LoVo (cell line): ENCODE measurements at places on chromosomes 2 and 18.

DNA sequence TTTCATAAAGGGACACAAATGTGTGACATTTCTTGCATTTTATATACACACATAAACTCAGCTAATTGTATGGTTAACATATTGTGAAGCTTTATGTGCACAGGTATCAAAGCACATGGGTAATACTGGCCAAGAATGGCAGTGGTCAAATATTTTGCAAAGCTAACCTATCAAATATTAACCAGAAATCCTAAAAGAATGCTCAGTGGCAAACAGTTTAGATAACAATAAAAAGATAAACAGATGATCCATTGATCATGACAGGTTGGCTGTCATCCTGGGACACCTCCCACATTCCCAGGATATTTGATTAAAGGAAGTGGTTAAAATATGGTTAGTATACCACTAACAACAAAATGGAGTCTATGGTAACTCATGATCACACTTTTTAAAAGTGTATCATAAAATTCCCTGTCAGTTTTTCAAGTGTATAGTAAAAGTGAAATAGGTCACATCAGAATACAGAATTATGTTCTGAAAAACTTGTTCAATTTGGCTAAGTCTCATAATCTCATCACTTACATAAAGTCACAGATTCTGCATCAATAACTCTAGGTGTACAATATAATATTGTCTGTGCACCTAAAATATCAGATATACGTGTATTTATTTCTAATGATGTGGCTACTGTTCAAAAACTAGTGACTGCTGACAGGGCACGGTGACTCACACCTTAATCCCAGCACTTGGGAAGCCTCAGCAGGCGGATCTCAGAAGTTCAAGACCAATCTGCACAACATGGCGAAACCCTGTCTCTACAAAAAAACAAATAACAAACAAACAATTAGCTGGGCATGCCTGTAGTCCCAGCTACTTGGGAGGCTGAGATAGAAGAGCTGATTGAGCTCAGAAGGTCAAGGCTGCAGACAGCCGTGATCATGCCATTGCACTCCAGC lies 48.9 kb downstream of the CDH2 start:
- no peak for DNase-seq

GRCh38 chr2:52821631-52822030 lies 946.0 kb upstream of the CHAC2 start:
- DNase-seq: no peak

GRCh38 chr18:79524181-79525078 lies 128.7 kb downstream of the NFATC1 start:
- DNase-seq: no peak

- DNase-seq: peak; percentile 42
Observed at GRCh38 chr2:191869178-191869577, 22.3 kb upstream of the CAVIN2 start.

DNA sequence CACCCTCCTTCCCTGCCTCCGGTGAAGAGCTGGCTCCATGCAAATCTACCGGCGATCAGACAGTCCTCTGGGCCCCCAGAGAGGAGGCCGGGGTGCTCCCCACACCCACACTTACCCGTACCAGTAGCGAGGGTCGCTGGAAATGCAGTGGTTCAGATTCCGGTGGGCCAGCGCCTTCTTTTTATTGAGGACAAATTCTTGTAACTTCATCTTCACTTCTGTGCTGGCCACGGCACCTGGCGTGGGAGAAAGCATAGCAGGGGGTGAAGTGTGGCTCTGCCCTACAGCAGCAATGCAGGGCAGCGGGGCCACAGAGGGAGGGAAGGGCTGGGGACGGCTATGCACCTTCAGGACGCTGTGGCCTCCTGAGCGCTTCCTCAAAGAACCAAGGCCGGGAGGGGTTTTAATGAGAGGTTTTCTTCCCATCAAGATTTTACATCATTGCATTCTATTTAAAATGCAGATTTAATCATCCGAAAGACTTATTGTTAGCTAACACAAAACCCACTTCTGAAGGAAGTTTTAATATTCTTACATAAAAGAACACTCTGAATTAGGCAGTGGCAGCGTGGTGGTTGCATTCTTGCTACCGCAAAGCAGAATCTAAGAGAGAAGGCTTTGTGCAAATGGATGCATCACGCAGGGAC lies 237.0 kb downstream of the HDAC4 start:
- no peak for DNase-seq

DNA sequence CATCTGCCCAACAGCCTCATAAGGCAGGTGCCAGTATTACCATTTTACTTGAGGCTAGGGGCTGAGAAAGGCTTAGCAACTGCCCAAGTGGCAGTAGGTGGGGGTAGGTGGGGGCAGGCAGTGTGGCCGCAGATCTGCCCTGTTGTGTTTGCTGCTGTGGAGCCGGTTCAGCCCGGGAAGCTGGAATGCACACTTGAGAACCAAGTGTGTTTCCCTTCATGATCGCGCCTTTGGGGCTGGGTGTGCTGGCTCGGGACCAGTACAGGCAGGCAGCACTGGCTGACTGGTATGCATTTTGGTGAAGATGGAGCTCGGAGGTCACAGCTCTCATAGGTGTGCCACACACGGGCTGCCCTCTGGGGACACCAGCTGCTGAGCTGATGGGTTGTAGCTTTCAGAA lies 85.1 kb downstream of the CABLES1 start:
- DNase-seq: no peak

GRCh38 chr2:118851650-118852049 lies 4.2 kb upstream of the EN1 start:
- no peak for DNase-seq

- no peak for DNase-seq
Observed at GRCh38 chr2:221541131-221541735, 30.9 kb downstream of the EPHA4 start.

- no peak for DNase-seq
Observed at GRCh38 chr18:13105059-13105458, 113.5 kb upstream of the LDLRAD4 start.

- peak; percentile 60 for DNase-seq
Observed at GRCh38 chr2:148989882-148990493, 48.5 kb upstream of the LYPD6B start.

DNA sequence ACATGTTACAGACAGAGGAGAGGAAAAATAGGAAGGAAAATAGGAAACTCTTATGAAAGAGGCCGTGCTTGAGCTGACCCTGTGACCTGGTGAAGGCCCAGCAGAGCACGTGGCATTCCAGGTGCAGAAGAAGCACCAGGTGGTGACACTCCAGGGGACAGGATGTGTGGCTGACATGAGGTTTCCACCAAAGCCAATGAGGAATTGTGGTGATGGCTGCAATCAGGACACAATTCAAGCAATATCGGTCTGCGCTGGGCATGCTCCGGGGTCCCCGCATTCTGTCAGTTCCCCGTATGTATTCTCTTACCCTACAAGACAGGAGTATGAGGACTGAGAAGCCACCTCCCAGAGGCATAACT lies 504.2 kb downstream of the EIPR1 start:
- no peak for DNase-seq

DNA sequence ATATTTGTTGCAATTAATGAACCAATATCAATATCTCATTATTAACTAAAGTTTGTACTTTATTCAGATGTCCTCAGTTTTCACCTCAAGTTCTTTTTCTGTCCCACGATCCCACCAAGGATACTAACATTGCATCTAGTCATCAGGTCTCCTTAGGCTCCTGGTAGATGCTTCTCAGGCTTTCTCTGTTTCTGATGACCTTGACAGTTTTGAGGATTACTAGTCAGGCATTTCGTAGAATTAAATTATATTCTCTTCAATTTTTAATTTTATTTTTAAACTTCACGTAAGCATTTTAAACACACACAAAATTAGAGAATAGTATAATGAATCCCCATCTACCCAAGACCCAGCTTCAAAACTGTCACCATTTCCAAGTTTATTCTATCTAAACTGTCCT lies 5.6 kb upstream of the ACYP2 start:
- no peak for DNase-seq

DNA sequence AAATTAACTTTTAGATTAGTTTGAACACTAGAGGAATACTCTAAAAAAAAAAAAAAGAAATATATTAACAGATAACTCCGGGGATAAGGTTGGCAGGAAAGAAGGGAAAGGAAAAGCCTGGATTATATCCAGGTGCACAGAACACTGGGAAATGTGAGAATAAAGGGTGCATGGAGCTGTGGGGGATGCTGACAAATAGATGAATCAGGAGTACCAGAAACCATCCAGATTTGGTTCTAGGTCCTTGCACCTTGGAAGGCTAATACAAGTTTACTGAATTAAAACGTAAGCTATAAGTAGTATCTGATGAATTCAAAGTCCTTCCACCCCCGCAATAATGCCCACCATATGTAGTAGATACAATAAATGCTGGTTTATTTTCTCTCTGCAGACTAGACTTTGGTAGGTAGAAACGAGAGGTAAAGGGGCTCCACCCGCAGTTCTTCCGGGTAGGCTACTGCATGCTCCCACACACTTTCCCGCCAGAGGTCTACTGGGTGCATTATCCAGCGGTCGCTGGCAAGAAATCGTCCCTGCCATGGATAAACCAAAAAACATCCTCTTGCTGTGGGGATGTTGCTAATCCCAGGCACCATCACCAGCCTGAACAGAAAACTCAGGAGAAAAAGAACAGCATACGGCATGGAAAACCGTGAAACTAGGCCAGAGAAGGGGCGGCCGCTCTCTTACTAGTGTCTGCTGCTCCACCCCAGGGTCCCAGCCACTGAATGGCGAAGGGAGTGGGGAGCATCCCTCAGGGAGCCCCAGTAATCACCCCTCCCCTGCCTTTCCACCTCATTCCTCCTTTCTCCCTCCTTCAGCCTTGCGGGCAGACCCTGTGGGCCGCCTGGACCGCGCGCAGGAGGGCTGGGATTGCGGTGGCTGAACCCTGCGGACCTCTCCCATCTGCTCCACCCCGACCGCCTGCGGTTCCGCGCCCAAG lies 1.5 kb downstream of the CNRIP1 start:
- DNase-seq: no peak

- DNase-seq: no peak
Observed at GRCh38 chr18:55386545-55386944, 201.4 kb downstream of the TCF4 start.
